ENCODE measurements at places on chromosomes 5 and 9. TPM values are rescaled to one million over a fixed set of nuclear protein-coding genes. Genes with fewer than 3 reads are reported as not detected.

SLIT3 gene
- total RNA-seq: 30.8 TPM

TAF1L gene
- not detected for total RNA-seq

TOR4A gene
- 3.8 TPM for total RNA-seq

TRIO gene
- 300 TPM for total RNA-seq

SLC9A3 gene
- 2.3 TPM for total RNA-seq

BARX1 gene
- total RNA-seq: not detected

REEP2 gene
- 7.7 TPM for total RNA-seq

SLC36A2 gene
- not detected for total RNA-seq

NUTM2F gene
- total RNA-seq: not detected

- no peak overlapping the region for H3K27ac ChIP-seq
- H3K4me3 ChIP-seq: no peak overlapping the region
- H3K36me3 ChIP-seq: no peaks in the 10 kb centered on the region
- DNase-seq: no peak
- H3K27me3 ChIP-seq: no peaks in the 10 kb centered on the region
- no peaks in the 10 kb centered on the region for H3K4me1 ChIP-seq
These were observed 117.6 kb upstream of the HMHB1 start for GRCh38 chr5:143694357-143694756.

- H3K4me1 ChIP-seq: peaks cover 5% of the 10 kb centered on the region
- no peak for DNase-seq
- no peaks in the 10 kb centered on the region for H3K36me3 ChIP-seq
- no peak overlapping the region for H3K4me3 ChIP-seq
- H3K27me3 ChIP-seq: no peaks in the 10 kb centered on the region
These were observed 86.4 kb upstream of the CDH6 start for GRCh38 chr5:31107091-31107518.

DNA sequence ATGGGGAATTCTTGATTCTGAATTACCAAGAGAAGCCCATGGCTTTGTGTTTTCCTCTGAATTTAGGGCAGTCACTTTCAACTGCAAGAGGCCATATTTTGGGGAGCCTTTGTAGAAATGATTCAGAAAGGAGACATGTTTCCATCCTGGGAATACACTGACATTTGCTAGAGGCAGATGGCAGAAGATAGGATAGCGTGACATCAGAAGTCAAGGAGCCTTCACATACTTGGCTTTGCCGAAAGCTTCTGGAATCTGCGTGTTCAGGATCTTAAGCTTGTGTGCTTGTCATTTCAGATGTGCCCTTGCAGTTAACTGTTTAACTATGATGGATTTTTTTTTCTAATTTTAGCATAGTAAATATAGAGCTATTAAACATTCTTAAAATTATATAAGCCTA, 296.2 kb downstream of the ARHGEF28 start:
- H3K4me1 ChIP-seq: no peaks in the 10 kb centered on the region
- no peaks in the 10 kb centered on the region for H3K27me3 ChIP-seq
- no peak for DNase-seq
- no peak overlapping the region for H3K4me3 ChIP-seq
- H3K36me3 ChIP-seq: no peaks in the 10 kb centered on the region

GRCh38 chr5:150261231-150261630, 28.3 kb downstream of the CAMK2A start:
- no peaks in the 10 kb centered on the region for H3K27me3 ChIP-seq
- H3K4me3 ChIP-seq: no peak overlapping the region
- H3K4me1 ChIP-seq: no peaks in the 10 kb centered on the region
- DNase-seq: no peak

- peak within 1 kb of the TSS; percentile 81 for H3K27ac ChIP-seq
- peak within 1 kb of the TSS; percentile 66 for H3K4me3 ChIP-seq
- no peaks in the 10 kb centered on the region for H3K27me3 ChIP-seq
- no peak for DNase-seq
- H3K36me3 ChIP-seq: no peaks in the 10 kb centered on the region
These were observed at the start of gene WNK2 for GRCh38 chr9:93183663-93184431. Gene WNK2, plus strand, starts transcription at chr9:93184139. Its CDS starts 791 bp downstream, at chr9:93184930.

DNA sequence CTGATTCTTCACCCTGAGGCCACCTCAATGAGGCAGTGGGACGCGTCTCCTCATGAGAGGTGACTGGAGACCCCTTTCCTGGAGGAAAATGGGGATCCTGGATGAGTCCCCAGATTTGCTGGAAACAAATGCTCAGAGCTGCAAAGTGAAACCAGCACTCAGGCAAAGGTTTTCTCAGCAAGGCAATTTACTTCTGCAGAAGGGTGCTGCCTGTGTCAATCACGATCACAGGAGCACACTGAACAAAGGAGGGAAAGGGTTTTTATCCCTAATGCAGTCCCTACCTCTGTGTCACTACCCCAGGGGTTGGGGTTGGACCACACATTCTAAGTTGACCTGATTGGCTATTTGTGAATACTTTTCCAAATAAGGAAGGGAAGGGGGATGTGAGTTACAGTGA, 69.9 kb upstream of the CDK20 start:
- H3K27ac ChIP-seq: no peak overlapping the region
- no peak overlapping the region for H3K4me3 ChIP-seq
- H3K27me3 ChIP-seq: no peaks in the 10 kb centered on the region
- no peaks in the 10 kb centered on the region for H3K36me3 ChIP-seq
- H3K4me1 ChIP-seq: no peaks in the 10 kb centered on the region
- DNase-seq: no peak

DNA sequence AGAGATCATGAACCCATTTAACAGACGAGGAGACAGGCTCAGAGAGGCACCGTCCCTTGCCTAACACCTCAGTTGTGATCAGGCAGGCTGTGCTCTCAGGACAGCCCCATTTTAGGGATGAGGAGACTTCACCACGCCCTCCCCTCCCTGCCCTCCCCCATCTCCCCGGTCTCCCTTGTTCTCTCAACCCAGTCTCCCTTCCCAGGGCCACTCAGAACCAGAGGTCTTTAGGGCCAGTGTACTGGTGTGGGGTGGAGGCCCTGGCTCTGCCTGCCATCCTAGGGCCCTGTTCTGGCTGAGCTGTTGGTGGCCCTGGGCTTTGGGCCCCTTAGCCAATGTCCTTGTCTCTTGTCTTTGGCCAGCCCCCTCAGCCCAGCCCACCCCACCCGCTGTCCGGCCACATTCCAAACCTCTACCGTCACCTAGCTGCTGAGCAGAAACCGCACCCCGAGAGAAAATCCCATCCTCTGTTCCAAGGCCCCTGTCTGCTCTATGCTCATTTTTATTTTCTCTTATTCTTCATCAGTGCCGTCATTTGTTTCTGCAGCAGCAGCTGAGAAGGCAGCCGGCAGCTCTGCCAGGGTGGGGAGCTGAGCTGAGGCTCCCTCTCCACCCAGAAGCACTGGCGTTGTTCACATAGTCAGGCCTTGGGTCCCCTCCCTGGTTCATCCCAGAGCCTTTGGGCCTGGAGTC, 33.9 kb downstream of the OLFML2A start:
- no peaks in the 10 kb centered on the region for H3K27me3 ChIP-seq
- no peaks in the 10 kb centered on the region for H3K36me3 ChIP-seq
- H3K4me1 ChIP-seq: peaks cover 43% of the 10 kb centered on the region
- peak overlapping the region; percentile 83 for H3K27ac ChIP-seq
- DNase-seq: no peak
- H3K4me3 ChIP-seq: no peak overlapping the region

GRCh38 chr5:178455480-178455835, 134.7 kb downstream of the COL23A1 start:
- no peak for DNase-seq
- no peaks in the 10 kb centered on the region for H3K36me3 ChIP-seq
- H3K4me3 ChIP-seq: no peak overlapping the region
- no peaks in the 10 kb centered on the region for H3K4me1 ChIP-seq

- no peak overlapping the region for H3K4me3 ChIP-seq
- no peak for DNase-seq
- H3K4me1 ChIP-seq: no peaks in the 10 kb centered on the region
- H3K27ac ChIP-seq: no peak overlapping the region
- H3K36me3 ChIP-seq: no peaks in the 10 kb centered on the region
These were observed 339.0 kb downstream of the ENC1 start for GRCh38 chr5:74301576-74301975.

DNA sequence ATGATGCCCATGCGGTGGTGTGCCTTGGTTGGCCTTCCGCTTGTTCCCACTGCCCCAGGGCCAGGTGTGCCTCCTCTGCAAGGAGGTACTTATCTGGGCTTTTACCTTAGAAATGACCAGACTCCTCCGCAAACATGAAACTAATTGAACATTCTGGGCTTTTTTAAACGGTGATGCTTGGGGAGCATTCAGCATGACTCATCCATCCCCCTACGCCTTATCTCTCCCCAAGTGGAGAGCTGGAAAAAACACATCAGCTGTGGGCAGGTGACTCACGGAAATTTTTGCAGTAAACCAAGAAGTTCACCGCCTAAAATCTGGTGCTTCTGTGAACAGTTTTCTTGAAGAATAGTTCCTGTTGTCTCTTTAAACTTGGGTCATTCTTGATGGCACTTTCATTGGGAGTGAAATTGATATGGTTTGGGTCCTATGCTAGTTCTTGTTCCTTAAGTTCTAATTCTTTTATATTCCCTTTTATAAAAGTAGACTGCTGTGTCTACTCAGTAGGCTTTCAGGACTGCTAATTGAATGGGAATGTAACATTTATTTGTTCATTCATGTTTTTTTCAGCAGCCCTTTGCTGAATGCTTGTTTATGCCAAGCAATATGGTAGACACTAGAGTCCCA, 39.6 kb downstream of the SFXN1 start:
- DNase-seq: no peak
- H3K27ac ChIP-seq: no peak overlapping the region
- no peaks in the 10 kb centered on the region for H3K4me1 ChIP-seq
- H3K4me3 ChIP-seq: no peak overlapping the region

DNA sequence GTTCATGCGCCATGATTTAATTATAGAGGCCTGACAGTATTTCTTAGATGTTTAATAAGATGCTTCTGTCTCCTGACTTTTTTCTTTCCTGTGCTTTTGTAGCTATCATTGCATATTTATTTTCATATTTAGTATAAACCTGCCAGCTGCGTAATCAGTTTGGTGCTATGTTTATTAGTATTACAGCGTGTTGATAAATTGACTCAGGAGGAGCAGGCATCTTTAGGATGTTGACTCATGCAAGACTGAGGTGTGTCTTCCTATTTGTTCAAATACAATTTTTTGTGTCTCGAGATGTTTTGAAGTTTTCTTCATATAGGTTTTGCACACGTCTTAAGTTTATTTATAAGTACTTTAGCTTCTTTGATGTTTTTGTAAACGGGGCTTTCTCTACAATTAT, 35.9 kb upstream of the EXOC3 start:
- no peaks in the 10 kb centered on the region for H3K4me1 ChIP-seq
- no peaks in the 10 kb centered on the region for H3K27me3 ChIP-seq
- H3K27ac ChIP-seq: no peak overlapping the region
- no peak overlapping the region for H3K4me3 ChIP-seq

DNA sequence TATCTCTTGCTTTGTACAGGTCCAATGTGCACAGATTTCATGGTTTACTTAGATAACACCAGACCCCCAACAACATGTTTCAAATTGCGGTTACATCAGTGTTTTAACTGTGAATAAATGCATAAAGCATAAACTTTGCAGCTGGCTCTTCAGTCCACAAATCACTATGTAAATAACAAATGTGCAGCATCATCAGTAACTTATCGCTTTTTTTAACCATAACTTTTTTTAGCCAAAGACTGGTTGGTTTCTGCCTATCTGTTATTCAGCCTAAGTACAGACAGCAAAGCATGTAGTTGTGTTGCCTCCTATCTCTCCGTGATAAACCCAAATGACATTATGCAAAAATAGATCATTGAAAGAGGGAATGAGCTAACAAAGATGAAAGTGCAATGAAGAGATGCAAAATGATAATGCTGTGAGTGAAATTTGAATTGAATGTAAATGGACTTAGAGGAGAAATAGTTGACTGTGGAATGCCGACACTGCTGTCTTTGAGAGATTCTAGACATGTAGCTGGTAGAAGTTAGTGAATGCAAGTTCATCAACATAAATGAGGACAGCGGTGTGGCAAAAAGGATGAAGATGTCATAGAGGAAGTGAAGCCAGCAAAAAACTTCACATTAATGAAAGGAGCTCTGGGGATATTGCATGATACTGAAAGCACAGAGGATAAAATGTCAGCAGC, 108.8 kb downstream of the PDE8B start:
- H3K36me3 ChIP-seq: no peaks in the 10 kb centered on the region
- no peak overlapping the region for H3K4me3 ChIP-seq
- H3K27ac ChIP-seq: no peak overlapping the region
- no peaks in the 10 kb centered on the region for H3K4me1 ChIP-seq

DNA sequence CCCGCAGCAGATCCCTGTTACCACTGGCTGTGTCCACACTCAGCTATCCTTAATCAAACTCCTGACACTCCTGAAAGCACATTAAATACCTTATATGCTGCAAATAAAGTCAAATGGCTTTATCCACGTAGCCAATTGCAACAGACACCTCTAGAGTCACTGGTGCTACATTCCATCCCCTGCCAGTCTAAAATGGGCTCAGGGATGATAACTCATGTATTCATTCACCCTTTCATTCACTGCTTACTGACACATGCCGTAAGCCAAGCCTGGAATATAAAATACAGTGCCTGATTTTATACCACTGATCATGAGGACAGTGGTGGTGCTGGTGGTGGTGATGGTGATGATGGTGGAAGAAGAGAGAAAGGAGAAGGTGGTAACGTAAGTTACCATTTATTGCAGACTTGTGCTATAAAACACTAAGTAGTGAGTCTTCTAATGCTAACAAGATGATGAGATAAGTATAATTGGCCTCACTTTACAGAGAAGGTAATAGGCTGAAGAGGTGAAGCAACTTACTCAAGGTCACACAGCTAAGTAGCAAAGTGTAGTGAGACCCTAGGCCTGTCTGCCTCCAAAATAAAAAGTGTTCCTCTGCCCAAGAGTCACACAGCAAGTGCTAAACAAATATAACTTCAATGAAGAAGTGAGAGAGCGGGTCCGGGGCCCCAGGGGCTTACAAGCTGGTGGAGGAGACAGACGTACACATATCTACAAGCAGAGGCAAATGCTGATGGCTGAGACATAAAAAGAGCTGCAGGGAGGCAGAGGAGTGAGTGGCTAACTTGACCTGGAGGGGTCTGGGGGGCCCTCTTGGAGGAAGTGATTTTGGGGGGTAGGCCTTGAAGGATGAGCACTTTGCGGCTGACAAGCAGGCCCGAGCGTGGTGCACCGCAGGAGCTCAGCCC, 1.2 kb downstream of the TTLL11 start:
- H3K4me1 ChIP-seq: peaks cover 59% of the 10 kb centered on the region
- H3K4me3 ChIP-seq: peak overlapping the region; percentile 89
- H3K27ac ChIP-seq: peak overlapping the region; percentile 92
- DNase-seq: no peak
- H3K36me3 ChIP-seq: no peaks in the 10 kb centered on the region

- peak overlapping the region; percentile 63 for H3K27ac ChIP-seq
- no peaks in the 10 kb centered on the region for H3K4me1 ChIP-seq
- DNase-seq: no peak
- no peaks in the 10 kb centered on the region for H3K36me3 ChIP-seq
- H3K27me3 ChIP-seq: no peaks in the 10 kb centered on the region
These were observed 30.7 kb upstream of the GPR21 start for GRCh38 chr9:123002754-123003153.

DNA sequence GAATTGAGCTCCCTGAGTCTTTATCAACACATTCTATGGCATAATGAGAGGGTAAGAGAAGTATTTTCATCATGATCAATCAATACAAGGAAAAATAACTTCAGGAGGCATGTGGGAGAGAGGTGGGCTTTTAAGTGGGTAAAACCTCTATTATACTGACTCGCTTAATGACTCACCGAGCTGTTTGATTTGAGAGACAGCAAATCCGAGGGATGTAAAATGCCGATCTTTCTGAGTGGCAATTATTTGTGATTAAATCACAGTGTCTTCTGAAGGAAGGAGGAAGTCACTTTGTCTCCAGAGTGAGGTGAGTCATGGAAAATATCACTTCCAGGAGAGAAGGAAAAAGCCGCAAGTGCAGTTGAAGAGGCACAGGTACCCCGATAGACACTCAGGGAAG, 320.4 kb downstream of the DRD1 start:
- H3K36me3 ChIP-seq: no peaks in the 10 kb centered on the region
- no peaks in the 10 kb centered on the region for H3K27me3 ChIP-seq
- no peaks in the 10 kb centered on the region for H3K4me1 ChIP-seq
- no peak overlapping the region for H3K27ac ChIP-seq
- DNase-seq: no peak
- H3K4me3 ChIP-seq: no peak overlapping the region

Data from sigmoid colon (tissue), 7 donors.